ENCODE measurements at places on chromosomes 5 and 9.

GRCh38 chr5:21802100-21802499, 1051.0 kb downstream of the CDH12 start:
- DNase-seq: no peak

GRCh38 chr5:164002214-164002613, 496.8 kb downstream of the MAT2B start:
- no peak for DNase-seq

- no peak for DNase-seq
These were observed 81.5 kb upstream of the GRHPR start for GRCh38 chr9:37340961-37341360.

- DNase-seq: no peak
These were observed 30.4 kb downstream of the ELP1 start for GRCh38 chr9:108903420-108904103.

DNA sequence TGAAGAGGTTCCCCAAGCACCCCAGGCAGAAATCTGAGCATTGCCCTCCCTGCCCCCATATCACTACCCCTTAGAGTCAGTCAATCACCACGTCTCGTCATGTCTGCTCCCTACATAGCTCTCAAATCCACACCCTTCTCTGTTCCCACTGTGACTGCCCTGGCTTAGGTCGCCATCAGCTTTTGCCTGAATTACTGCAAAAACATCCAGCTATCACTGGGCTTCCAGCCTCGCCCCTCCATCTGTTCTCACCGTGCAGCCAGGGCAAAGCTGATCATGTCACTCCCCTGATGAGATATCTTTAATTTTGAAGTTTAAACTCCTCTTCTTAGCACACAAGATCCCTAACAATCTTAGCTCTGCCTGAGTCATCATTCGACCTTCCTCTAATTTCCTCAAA, 89.6 kb upstream of the TBC1D2 start:
- DNase-seq: no peak

- no peak for DNase-seq
These were observed 11.0 kb downstream of the SPINK14 start for GRCh38 chr5:148179234-148179824.

DNA sequence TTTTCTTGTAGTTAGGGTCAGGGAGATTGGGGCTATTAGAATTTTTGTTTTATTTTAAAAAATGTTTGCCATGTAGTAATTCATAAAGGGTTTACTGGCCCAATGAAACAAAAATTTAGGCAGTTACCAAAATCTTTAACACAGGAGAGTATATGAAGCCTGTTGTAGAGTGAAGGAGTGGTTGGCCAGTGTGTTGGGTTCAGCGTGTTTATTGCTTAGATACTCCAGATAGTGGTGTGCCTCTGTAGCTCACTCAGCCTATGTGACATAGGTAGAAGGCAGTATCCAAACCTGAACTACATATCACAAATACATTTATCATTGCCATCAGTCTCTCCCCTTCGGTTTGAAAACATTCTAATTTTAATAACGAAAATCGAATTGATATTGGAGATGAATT, 1.2 kb downstream of the TEK start:
- no peak for DNase-seq

DNA sequence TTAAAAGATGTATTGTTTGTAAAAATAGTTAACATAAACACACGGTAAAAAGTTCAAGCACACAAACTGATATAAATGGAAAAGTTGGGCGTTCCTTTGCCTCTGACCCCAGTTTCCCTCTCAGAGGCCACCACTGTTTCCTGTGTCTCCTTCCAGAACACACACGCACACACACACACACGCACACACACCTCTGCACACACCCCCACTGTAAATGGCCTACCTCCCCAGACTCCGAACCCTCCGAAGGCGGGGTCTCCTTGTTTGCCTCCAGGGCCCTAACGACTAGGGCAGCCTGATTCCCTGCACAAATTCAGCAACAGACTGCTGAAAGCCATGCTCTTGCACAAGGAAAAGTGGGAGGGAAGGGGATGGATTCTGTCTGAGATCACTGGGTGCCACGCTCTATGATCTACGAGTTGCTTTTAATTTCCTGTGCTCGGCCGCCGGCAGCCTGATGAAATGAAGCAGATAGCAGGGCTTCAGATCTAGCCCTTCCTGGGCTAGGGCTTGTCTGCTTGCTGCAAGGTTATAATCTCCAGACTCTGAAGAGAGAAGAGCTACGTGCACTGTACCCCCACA, 184.0 kb upstream of the IL12B start:
- no peak for DNase-seq

DNA sequence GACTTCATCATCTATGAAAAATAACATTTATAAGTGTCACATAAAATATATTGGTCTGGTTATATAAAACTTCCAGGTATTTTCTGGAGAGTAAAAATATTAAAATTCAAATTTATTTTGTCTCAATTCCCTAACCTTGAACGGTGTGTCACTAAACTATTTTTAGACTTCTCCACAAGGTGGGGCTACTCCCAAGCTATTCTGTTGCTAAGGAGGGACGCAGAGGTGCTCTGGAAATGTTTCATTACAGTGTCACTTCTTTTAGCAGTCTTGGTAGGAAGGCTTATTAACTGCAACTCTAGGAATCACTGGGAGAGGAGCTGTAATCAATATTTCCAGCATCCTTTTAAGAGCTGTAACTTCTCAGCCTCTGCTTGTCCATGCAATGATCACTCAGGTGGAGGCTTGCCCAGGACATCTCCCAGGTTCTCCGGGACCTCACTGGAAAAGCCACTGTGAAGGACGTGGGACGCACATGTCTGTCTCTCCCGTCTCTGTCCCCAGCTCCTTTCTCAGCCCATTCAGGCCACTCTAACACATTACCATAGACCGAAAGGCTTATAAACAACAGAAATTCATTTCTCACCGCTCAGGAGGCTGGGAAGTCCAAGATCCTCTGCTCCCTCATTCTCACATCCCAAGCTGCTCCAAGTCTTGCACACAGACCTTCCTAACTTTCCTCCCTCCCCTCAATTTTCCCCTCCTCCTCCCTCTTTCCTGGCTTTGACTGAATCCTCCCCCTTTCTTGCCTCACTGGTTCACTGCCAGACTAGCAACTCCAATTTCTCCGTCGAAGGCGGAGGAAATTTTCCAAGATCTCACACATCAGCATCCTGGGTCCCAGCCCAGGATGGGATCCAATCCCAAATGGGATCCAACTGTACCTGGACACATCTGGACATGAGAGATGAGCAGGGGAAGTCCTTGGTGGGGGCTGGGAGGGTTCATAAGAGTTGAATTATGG, 32.7 kb upstream of the DNAH5 start:
- DNase-seq: no peak

GRCh38 chr9:84875193-84875592, 205.7 kb downstream of the NTRK2 start:
- no peak for DNase-seq
